ENCODE measurements at places on chromosomes 2 and 18.

DNA sequence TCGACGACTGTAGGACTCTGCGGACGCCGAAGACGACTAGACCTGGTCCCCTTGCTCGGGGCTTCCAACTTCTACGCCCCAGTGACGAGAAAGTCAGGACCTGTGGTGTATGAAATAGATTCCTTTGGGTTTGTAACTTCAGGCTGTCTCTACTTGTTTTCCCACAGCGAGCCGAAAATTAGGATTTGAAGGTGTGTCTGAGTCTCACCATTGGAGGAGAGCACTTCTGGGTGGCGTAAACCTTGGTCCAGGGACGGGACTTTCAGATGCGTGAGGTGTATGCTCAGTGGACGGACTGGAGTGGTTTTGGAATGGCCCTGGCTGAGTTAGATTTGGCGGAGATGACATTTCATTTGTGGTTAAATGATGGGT lies 1.3 kb downstream of the BIRC6 start:
- DNase-seq: no peak

DNA sequence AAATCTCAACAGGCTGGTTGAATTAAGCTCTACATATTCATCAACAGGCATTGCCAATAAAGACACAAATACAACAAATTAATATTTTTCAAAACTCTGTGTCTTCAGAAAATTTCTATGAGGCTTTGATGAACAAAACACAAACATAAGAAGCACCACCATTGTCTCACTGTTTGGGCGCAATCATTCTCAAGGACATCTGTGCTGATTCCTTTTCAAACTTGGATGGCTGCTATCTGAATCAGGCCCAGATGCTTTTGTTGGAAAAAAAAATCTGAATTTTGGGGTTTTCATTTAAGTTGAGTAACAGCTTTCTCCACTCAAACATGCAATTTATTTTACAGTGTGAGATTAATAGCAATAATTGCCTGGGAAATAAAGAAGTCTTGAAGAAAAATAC lies 173.8 kb downstream of the NRXN1 start:
- DNase-seq: no peak

DNA sequence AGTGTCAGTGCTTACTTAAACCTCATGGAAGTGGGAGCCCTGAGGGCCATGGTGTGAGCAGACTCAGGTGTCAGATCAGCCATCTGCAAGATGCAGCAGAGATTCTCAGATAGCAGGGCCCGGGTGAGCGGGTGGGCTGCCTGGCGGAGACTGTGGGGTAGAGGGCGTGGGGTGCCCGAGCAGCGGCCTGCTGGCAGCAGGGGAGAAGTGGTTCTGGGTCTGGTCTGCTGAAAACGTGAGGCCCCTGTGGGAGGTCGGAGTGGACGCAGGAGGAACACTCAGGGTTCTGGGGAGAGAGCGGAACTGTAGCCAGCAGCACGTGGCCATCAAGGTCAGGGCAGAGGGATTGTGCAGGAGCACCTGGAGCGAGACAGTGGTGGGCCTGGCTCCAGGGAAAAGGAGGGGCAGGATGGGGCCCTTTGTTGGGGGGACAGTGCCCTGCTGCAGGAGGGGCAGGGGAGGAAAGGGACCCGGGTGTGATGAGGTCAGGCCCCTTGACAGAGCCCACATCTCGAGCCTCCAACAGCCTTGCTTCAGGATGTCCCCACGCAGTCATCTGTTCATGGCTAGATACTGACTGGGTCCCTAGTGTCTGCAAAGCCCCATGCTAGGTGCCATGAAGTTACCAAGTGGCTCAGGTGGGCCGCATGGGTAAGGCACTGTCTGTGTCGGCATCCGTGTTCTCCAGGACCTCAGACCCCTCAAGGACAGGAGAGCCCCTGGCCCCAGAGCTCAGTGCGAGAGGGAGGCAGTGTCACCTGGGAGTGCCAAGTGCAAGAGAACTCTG lies 2.7 kb upstream of the ESPNL start:
- no peak for DNase-seq

- no peak for DNase-seq
Observed at GRCh38 chr2:197136452-197136851, 174.1 kb downstream of the ANKRD44 start.

DNA sequence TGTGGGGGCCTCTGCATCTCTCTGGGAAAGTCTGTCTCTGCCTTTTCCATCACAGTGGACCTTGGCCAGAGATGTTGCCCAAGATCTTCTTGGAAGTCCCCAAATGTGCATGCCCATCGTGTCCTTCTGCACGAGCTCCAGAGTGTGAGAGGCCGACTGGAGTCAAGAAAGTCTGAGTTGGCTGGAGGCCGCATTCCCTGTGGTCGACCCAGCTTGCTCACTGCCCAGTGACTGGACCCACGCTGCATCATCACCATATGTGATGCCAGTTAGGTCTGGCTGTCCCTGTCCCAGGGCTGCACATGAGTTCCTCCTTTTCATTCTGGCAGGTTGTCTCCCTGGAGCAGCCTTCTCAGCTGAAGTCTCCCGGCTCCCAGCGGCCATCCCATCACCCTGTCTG lies 93.8 kb downstream of the ARL4C start:
- no peak for DNase-seq

GRCh38 chr2:47041063-47041462 lies 114.0 kb downstream of the STPG4 start:
- DNase-seq: no peak

GRCh38 chr2:40386177-40386576 lies 65.7 kb downstream of the SLC8A1 start:
- DNase-seq: no peak

DNA sequence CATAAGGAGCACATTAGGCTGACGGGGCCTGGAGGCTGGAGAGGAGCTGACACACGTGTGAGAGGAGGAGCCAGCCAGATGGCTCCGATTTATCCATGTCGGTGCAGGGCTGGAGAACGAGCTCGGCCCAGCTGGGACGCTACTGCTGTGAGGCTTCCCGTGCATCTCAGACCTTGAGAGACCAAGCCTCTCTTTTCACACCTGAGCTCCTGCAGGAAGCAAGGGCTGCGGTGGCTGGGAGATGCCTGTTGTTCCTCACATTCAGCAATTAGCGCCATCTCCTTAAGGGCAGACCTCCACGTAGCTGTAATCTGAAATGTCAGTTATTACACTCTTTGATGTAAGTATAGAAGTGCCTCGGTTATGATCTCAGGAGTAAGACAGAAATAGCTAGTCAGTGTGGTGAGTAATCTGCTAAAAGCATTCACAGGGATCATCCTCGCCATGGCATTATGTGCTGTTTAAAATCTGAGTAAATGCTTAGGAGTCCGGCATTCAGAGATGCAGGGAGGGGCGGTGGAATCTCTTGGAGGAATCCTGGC lies 107.9 kb downstream of the PRKCE start:
- no peak for DNase-seq

- no peak for DNase-seq
Observed at GRCh38 chr2:143415571-143415970, 286.4 kb downstream of the ARHGAP15 start.

DNA sequence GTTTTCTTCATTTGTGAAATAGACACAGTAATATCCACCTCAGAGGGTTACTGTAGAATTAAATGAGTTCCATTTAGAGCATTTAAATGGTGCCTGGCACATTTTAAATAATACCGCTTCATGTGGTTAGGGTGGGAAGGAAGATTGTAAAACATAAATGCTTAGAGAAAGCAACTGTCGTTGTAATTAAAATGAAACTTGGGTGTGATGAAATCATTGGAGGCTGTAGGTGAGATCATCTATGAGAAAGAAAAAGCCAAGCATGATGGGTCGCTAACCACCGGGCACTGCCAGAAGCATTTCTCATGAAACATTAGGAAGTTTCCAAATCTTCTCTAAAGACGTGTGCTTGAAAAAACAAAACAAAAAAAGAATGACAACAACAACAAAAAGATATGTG lies 8.2 kb upstream of the SLC39A10 start:
- no peak for DNase-seq

- no peak for DNase-seq
Observed at GRCh38 chr18:60232541-60232940, 140.0 kb downstream of the MC4R start.

DNA sequence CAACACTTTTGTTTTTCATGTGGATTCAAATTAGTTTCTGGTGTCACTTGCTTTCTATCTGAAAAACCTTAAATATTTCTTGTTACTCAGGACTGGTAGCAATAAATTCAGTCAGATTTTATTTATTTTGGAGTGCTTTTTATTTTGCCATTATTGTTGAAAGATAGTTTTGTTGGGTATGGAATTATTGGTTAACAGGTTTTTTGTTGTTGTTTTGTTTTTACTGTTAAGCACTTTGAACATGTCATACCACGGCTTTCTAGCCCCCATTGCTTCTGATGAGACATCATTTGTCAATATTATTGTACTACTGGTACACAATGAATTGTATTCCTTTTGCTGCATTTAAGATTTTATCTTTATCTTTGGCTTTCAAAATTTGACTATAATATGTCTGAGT lies 12.9 kb upstream of the SFT2D3 start:
- no peak for DNase-seq
